Endodermal cell (in vitro differentiated cells): ENCODE measurements at places on chromosomes 1 and 21. TPM values are rescaled to one million over a fixed set of nuclear protein-coding genes. Genes with fewer than 3 reads are reported as not detected.

Gene FCRL5
- not detected in 3 replicates for total RNA-seq

Gene OR2L8
- not detected in 2 replicates for total RNA-seq

DNA sequence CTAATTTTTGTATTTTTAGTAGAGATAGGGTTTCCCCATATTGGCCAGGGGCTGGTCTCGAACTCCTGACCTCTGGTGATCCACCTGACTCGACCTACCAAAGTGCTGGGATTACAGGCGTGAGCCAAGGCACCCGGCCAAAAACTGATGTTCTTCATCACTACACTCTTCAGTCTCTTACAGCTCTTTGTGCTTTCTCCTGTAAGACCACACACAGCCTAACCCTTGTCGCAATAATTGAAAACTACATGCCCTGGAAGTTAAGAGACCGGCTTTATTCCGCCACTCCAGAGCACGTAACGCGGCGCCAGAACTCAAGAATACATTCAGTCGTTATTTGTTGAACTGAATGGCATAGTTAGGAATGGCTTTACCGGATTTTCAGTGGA lies 552 bp downstream of the GPATCH4 start:
- DNase-seq, result no peak
- peaks cover 34% of the 10 kb centered on the region for H3K36me3 ChIP-seq
- H3K4me1 ChIP-seq, result no peaks in the 10 kb centered on the region

DNA sequence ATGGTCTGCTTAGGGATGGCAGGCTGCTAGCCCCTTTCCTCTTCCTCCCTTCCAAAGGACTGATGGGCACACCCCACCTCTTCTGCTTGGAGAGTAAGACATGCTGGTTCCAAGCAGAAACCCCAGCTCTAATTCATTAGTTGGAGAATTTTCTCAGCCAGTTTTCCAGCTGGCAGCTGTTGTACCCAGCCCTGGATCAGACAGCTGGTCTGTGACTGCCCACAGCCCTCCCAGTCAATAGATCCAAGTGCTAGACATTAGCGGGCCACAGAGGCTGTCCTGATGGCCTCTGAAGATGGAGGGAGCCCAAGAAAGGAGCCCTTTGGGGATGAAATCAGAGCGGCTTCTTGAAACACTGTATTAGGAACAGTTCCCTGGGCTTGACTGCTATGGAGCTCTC lies 35.8 kb downstream of the ACOT11 start:
- H3K4me1 ChIP-seq, result no peaks in the 10 kb centered on the region
- no peak overlapping the region for H3K27ac ChIP-seq
- no peaks in the 10 kb centered on the region for H3K36me3 ChIP-seq
- H3K4me3 ChIP-seq, result no peak overlapping the region
- H3K27me3 ChIP-seq, result no peaks in the 10 kb centered on the region
